ENCODE measurements at places on chromosomes 16 and 17.

DNA sequence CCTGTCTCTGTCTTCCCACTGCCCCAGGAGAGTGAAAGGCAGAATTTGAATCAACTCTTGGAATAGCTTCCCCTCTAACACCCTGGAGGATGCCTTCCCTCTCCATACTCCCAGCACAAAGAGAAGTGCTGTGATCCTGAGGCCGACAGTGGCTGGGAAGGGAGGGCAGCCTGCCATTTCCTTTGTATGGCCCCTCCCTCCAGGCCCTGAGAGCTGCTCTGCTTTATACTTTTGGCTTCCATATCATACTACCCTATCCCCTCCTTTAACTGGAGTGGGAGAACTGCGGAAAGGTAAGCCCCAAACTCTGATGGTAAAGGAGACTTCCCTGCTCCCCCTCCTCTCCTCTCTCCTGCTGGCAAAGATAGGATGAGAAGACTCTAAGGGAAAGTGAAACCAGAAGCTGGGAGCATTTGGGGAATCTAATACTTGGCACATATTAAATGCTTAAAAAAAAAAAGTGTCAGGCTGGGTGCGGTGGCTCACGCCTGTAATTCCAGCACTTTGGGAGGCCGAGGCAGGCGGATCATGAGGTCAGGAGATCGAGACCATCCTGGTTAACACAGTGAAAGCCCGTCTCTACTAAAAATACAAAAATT lies 4.1 kb upstream of the MED24 start:
- DNase-seq: no peak

DNA sequence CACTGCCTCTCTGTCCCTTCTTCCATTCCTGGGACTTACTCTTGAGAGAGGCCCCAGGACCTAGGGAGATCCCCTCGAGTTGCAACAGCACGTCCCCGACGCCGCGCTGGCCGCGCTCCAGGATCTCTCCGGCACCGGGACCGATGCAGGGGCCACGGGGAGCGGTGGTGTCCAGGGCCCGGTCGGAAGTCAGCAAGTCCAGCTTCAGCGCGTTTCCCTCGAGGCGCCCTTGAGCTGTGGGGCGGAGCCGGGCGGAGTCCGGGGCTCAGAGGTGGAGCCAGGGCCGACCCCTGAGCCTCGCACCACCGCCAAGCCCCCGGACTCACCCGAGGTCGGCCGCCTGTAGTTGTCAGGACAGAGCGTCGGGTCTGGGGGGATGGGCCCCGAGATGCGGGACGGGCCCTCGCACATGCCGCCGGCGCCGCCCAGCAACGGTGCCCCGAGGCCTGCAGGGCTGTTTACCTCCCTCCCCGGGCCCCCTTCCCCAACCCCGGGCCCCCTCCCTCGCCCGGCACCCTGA lies 458 bp downstream of the ENKD1 start:
- no peak for DNase-seq

- no peak for DNase-seq
Observed at GRCh38 chr16:84464116-84464515, 40.3 kb downstream of the MEAK7 start.

GRCh38 chr16:11170696-11171447 lies 85.1 kb downstream of the SOCS1 start:
- DNase-seq: no peak

- peak; percentile 33 for DNase-seq
Observed at GRCh38 chr17:60535382-60536279, 9.6 kb upstream of the APPBP2 start.

GRCh38 chr17:10737168-10737622 lies 7.4 kb upstream of the TMEM220 start:
- peak; percentile 7 for DNase-seq

DNA sequence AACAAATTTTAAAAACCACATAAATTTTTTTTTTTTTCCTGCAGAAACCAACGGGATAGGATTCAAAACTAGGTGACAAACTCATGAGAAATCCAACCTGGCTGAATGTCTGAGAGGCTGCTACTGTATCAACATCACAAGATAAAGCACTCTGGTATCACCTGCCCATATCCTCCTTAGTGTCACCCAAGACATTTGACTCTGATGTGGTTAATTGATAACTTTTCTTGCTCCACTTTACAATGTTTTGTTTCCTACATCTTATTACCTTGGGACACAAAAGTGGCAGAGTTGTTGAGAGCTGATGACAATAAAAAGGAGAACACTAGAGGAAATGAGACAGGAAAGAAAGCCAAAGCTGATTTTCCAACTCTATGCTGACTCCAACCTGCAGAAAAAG lies 4.0 kb upstream of the FBXL20 start:
- no peak for DNase-seq

DNA sequence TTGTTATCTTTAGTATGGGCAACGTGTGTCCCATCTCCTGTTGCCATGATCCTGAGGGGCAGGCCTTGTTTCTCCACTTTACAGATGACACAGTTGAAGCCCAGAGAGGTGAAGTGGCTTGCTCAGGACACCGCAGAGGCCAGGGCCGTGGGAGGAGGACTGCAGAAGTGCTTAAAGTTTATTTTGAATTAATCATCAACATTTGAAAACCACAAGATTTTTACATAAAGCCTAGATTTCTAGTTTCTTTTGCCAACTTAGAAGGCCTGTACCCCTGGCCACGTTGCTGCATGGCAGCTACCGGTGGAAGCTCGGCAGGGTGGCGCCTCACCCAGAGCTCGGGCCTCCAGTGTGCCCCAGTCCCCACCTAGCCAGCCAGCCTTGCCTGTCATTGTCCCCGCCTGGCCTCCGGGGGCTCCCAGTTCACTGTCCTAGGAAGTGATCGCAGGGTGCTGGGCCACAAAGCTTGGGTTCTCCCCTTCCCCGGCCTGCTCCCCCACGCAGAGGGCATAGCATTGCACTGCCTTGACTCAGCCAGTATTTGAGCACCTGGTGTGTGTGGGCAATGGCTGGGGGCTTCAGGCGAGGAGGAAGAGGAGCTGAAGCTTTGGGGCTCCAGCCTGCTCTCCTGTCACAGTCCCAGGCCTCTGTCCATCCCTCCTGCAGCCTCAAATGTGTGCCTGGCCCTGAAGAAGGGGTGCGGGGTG lies 14.8 kb upstream of the ADCY7 start:
- peak; percentile 75 for DNase-seq

DNA sequence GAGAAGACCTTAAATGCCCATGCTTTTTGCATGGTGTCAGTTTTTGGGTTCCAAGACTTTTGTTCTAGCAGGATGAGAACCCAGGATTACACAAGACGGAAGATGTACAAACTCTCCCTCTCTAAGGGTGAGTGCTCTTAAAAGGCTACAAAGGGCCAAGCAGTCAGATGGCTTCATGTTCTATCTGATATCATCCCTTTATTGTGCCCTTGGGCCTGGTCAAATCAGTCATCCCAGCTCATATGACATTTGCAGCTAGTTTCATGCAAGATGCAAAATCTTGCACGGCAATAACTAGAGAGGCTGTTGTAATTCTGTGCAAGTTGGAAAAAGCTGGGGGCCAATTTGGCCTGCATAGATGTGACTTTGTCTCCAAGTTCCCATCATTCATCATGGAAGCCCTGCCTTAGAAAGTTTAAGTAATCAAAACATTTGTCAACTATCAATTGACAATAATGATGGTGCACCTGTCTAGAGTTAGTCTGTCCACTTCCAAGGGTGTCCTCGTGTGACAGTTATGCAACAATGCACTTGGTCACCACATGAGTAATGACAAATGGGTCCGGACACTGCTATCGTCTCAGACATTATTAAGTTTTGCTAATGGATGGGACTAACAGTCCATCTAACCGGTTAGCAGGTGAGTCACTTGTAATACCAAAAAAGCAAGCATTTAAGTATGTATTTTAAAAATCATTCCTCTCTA lies 58.6 kb upstream of the ZFHX3 start:
- DNase-seq: no peak

- no peak for DNase-seq
Observed at GRCh38 chr17:82228278-82228841, 482 bp upstream of the SLC16A3 start.

GRCh38 chr17:53390575-53390974 lies 432.2 kb upstream of the KIF2B start:
- no peak for DNase-seq

DNA sequence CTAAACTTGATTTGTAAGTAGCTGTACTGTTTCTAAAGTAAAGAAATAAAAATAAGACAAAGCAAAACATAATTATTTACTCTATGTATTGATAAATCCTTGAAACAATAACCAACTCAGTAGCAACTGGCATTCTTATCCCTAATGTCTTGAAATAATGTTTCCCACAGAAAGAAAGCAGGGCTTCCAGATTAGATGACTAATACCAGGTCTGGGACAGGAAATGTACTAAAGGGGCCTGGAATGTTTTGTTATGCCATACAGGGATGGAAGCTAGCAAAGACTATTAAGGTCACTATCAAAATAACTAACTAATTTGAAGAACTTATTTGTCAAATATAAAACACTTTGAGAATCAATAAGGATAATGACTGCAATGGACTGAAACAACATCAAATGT lies 82.1 kb downstream of the CFDP1 start:
- DNase-seq: peak; percentile 44

GRCh38 chr16:53740476-53740875 lies 36.5 kb downstream of the FTO start:
- DNase-seq: no peak

GRCh38 chr17:15432807-15433611 lies 34.4 kb downstream of the CDRT4 start:
- DNase-seq: no peak

- no peak for DNase-seq
Observed at GRCh38 chr16:75462806-75463205, 1.7 kb downstream of the TMEM170A start.

DNA sequence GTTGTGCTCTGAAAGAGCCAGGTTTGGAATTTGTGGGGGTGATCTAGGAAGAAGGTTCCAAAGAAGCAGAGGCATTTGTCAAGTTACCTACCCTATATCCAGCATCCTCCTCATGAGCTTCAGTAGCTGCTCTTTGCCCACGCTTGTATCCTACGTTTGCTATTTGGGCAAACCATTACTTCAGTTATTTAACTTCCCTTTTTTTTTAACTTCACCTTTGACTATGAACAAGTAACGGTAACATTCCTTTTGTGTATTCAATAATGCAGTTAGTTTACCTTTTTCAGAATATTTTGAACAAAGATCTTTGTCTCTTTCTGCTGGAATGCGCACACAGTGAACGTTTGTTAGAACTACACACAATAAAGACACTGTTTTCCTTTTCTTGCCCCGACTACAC lies 41.5 kb downstream of the CYB5B start:
- DNase-seq: no peak

DNA sequence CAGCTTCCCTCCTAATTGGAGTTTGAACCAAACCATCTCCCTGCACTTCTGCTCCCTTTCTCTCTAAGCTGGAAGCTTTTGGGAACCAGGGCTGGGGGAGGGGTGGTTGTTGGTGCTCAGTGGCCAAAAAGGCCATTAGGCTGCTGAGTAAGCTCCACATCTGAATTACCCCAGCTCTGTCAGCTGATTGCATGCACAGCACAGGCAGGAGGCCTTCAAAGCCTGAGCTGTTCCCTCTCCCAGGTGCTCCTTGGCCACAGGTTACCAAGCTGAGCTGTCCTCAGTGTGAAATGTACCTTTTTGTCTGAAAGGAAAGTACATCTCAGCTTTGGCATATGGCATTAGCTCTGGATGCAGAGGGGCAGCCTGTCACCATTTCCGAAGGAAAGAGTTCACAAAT lies 6.2 kb upstream of the TBKBP1 start:
- DNase-seq: no peak

- peak; percentile 6 for DNase-seq
Observed at GRCh38 chr17:63774141-63774968, at the start of gene DDX42. Gene DDX42, plus strand, starts transcription at chr17:63774170. Its CDS starts 12,880 bp downstream, at chr17:63787050.

- no peak for DNase-seq
Observed at GRCh38 chr16:50917950-50918703, 176.2 kb downstream of the CYLD start.

- no peak for DNase-seq
Observed at GRCh38 chr16:15765880-15766279, 90.9 kb downstream of the MYH11 start.

- DNase-seq: no peak
Observed at GRCh38 chr17:52744179-52744578, 585.7 kb upstream of the CA10 start.

GRCh38 chr16:54812229-54812628 lies 118.4 kb upstream of the IRX5 start:
- no peak for DNase-seq

DNA sequence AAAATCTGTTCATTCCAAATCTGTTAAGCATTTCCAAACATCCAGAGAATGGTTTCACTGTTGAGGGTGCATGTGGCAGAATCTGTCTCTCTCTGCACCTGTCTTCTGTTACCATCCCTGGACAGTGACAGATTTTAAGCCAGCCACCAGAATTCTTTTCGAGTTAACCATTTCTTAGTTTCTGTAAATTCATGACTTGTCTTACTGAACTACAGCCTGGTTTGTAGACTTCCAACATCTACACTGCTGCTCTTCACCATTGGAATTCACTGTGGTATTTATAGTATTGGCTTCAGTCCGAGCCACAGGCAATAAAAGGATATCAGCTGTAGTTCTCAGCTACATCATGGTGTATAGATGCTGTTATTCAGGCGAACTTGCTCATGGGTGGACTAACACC lies 47.6 kb downstream of the GOSR1 start:
- DNase-seq: peak; percentile 25

DNA sequence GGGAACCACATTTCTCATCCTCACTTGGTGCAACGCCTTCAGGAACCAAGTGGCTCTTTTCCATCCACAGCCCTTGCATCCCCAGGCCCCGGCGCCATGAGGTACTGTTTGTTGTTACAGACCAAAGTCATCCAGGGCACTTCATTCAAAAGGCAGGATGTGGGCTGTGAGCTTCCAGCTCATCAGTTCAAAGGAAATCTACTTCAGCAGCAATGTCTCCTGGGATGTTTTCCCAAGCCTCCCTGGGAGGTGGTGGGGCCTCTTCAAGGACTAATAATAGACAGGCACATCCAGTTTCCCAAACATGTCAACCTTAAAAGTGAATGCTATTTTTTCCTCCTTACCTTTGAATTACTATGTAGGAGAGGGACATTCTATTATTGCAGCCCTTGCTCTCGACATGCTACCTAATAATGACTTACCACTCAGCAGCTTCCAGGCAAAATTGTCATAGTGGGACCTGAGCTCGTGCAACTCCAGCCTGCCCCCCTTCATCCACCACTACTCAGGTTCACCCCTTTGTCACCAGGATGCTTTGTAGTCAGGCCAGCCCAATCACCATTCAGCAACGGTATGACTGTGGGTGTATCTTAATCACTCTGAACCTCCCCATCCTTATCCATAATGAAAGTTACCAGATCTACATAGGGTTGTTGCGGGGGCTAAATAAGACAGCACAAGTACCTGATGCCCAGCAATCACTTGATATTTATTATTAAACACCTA lies 1.7 kb upstream of the PRKCB start:
- DNase-seq: no peak

GRCh38 chr16:29182501-29182900 lies 197.6 kb downstream of the LAT start:
- DNase-seq: no peak

GRCh38 chr16:4327386-4328045 lies 11.6 kb downstream of the GLIS2 start:
- no peak for DNase-seq

- DNase-seq: no peak
Observed at GRCh38 chr17:42518755-42519545, 17.1 kb upstream of the NAGLU start.

All from skeletal muscle cell (primary cell).